ENCODE measurements at places on chromosomes 2 and 18.
A peak's percentile ranks its signal among the peaks of the same experiment; 100 is the strongest.

DNA sequence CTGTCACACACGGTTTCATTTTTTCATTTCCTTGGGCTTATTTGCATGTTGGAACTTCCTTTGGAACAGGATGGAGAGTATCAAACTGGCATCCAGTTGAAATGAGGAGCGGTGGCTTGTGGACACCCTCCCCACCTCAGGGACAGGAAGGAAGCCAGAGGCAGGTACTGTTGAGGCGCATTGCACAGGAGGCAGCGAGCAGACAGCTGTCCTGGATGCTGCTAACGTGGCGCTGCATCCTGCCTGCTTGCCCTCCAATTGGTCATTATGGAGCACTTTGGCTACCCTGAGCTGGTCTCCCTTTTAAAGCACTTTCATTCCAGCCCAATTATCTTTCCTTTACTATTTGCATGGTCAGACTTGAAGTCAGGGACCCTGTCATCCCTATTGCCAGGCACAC, 80.7 kb upstream of the ITGA4 start:
- DNase-seq: no peak

- no peak for DNase-seq
These were observed 10.2 kb downstream of the RAB10 start for GRCh38 chr2:26043862-26044696.

GRCh38 chr2:118350621-118351020, 262.4 kb downstream of the INSIG2 start:
- DNase-seq: no peak

DNA sequence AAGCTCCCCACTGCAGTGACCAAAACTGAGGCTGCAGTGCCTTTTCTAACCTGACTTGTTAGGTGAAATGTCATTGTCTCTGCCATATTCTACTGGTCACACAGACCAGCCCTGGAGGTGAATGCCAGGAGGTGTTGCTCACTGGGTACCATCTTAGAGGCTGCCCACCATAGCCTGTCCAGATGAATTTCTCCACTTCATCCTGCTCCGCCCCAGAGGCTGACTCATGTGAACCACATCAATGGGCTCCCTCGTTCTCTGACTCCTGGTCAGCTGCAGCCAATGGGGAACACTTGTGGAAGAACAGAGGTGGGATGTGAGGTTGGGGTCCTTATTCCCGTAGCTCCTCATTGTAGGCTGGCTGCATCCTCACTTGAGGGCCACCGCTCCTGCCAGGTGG, 3.4 kb upstream of the NARS1 start:
- no peak for DNase-seq

- DNase-seq: no peak
These were observed 21.6 kb downstream of the MBP start for GRCh38 chr18:77110936-77111335.

DNA sequence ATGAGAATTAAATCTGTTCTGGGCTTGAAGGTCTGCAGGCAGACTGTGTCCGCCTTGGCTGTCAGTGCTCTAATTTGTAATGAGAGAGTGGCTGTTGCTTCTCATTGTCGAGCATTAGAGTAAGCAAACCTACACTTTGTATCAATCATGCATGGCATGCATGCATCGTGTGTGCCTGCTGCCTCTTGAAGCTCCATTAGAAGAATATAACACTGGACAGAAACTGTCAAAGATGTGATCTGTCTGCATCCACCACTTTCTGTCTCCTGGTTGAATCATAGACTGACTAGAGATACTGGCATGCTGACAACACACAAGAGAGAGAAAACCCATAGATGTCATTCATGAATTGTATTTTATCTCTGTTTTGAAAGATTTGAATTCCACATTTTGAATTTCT, 275.0 kb upstream of the NXPH2 start:
- no peak for DNase-seq

DNA sequence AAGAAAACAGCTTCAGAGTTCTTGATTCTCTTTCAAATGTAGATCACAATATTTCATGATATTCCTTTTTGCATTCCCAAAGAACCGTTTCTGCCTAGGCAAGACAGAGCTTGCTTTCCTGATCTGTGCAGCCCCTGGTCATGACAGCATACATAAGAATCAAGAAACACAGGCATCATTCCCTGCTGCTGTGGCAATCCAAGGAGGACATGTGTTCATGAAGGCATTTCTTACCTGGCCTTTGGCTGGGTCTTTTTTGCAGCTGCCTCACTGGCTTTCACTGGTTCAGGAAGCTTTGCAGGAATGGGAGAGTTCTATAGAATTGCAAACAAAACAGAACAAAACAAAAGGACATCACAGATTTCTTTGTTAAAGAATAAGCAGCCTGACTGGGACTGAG, 87.6 kb upstream of the NFU1 start:
- DNase-seq: no peak

DNA sequence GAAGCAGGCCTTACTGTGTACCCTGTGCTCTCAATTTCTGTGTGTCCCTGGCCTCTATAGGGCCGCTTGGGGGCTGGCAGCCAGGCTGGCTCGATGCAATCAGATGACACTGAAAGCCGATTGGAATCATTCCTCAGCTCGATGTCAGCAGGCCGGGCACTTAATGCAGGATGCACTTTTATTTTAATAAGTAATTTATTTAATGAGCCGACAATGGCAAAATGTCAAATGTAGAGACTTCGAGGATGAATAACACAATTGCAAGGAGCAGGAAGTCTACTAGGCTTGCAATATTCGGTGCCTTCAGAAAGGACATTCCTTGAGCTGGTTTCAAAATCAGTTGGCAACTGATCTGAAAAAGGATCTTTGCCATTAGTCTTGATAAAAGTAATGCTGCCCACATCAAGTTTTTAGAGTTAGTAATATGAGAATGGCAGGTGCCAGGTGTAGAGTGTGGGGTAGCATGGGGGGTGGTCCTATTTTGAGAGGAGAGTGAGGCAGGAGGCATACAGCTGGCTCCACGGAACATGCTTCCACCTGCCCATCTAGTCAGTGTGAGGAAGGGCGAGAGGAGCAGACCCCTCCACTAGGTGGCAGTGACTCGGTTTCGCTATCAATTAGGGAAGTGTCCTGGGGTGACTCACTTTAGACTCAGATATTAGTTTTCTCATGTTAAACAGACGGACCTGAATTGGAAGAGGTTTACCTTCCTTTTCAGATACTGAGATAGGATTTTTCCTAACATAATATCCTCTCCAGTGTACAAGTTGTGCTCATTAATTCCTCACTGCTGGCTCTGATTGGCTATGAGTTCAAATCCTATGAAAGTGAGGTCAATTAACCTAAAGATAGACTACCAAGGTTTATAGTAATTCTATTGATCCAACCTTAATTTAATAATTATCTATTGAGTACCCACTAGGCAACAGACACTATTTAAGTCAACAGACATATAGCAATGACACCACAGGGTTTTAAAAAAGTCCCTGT, 80.9 kb downstream of the NABP1 start:
- no peak for DNase-seq

DNA sequence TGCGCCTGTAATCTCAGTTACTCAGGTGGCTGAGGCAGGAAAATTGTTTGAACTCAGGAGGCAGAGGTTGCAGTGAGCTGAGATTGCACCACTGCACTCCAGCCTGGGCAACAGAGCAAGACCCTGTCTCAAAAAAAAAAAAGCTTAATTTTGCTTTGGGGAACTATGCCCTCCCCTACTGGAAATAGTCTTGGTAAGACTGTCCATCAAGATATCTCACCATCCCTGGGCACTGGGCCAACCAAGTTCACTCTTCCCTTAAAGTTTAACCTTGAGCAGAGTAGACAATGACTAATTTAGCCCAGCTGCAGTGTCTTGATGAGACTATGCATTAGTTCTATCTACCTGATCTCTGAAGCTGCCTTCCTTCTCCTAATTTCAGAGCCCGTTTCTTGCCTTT, 44.7 kb downstream of the ASXL2 start:
- no peak for DNase-seq

- no peak for DNase-seq
These were observed 25.4 kb upstream of the SCN7A start for GRCh38 chr2:166519391-166519962.

DNA sequence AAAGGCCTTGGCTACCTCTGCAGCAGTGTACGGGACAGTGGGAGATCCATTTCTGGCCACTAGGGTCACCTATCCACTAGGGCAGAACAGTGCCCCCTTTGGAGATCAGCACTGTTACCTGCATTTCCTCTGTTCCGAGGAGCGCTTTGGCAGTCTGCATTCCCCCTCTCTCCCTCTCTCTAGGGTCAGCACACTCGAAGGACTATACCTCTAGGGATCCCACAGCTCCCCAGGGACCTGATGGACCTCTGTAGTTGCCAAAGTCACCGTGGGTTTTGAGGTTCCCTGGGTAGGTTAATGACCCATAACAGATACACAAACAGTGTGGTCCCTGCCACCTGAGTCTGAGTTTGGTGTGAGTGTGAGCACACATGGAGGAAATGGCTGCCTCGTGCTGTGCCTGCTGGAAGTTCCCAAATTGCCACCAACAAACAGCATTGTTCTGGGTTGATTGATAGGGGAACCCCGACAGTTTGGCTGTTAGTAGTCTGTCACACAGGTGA, 99.8 kb upstream of the VWC2L start:
- no peak for DNase-seq

GRCh38 chr2:11042841-11043240, 112.4 kb upstream of the SLC66A3 start:
- DNase-seq: no peak

GRCh38 chr2:145654746-145655145, 1134.8 kb upstream of the ZEB2 start:
- no peak for DNase-seq

GRCh38 chr18:64210401-64210949, 61.6 kb upstream of the LINC00305 start:
- DNase-seq: no peak

GRCh38 chr2:158967114-158967730, 1.2 kb upstream of the TANC1 start:
- DNase-seq: no peak

GRCh38 chr18:8999872-9000271, 102.6 kb upstream of the NDUFV2 start:
- no peak for DNase-seq

- no peak for DNase-seq
These were observed 22.0 kb downstream of the AP1S3 start for GRCh38 chr2:223815186-223815883.

- DNase-seq: peak; percentile 37
These were observed 17.7 kb upstream of the MAL start for GRCh38 chr2:95007822-95008221.

DNA sequence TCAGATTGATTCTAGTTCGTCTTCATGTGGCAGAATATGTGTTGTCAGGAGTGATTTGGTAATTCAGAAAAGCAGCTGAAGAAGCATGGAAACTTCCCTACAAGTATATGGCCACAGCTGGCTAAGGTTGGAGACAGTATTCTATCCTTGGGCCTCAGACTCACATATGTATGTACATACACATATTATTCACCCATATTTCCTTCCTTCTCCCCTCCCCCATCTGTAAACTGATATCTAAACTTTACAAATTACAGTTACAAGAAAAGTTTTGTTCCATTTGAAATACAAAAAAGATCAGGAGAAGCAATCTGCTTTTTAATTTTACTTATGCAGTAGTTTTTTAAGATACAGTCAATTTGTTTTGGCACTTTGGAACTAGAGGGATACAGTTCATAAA, 3.1 kb downstream of the SP3 start:
- DNase-seq: no peak

- no peak for DNase-seq
These were observed 1.5 kb upstream of the GMCL1 start for GRCh38 chr2:69827796-69828540.

DNA sequence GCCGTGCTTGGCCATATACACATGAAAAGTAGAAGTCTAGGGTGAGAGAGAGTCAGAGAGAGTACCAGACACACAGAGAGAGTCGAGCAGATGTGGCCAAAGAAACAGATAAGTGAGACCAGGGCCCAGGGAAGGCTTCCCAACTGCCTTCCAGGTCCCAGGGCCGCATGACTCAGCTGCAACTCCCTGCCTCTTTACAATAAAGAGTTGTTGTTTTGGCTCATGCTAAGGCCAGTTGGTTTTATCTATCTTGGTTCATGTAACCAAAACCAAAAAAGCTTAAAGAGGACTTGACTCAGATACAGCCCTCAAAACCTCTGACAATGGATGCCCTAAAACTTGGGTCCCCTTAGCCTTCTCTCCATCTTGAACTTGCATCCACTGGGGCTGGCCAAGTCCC, 36.9 kb downstream of the REEP1 start:
- DNase-seq: no peak

DNA sequence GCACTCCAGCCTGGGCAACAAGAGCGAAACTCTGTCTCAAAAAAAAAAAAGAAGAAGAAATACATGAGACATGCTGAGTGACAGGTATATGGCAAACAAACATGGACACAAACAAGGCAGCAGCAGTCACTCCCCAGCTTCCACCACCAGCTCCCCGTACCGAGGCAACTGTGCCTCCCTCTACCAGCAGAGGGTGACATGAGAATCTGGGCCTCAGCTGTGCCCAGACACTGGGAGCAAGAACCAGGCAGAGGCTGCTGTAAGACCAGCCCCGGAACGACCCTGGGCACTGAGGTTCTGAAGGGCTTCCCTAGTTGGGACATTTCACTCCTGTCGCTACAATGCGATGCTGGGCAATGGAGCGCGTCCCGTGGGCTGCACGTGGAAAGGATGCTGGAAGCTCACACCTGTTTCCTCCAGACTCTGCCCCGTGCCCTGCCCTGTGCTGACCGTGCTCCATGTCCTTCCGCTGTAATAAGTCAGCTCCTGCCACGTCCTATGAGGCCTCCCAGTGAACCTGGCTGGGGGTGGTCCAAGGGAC, 37.1 kb downstream of the BOK start:
- no peak for DNase-seq

DNA sequence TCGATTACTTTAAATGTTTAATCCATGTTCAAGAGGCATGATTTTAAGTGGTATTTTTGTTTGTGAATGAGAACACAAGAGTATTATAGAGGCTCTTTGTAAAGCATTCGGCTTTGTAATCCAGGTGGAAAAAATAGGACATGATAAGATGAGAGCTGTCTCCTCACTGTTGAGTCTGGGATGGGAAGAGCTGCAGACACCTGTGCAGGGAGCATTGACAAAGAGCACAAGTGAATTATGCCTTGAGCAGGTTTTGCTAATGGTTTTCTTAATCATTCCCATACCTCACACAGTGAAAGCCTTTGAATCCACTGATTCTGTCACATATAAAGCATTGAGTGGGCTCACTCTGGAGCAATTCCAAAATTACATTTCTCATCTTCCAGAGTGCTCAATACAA, 9.6 kb downstream of the COL6A3 start:
- DNase-seq: no peak

GRCh38 chr2:128687565-128687964, 368.9 kb upstream of the HS6ST1 start:
- DNase-seq: no peak

GRCh38 chr2:174577967-174578589, 19.5 kb downstream of the WIPF1 start:
- DNase-seq: no peak

GRCh38 chr2:48482313-48482712, 47.6 kb upstream of the STON1 start:
- DNase-seq: no peak

Data from C1 segment of cervical spinal cord (tissue), 14 donors.